ENCODE measurements at places on chromosomes 4 and X. TPM values are rescaled to one million over a fixed set of nuclear protein-coding genes. Genes with fewer than 3 reads are reported as not detected.

Gene CLNK
- not detected for total RNA-seq

Gene TCP11X2
- not detected for total RNA-seq

Gene SLC4A4
- total RNA-seq = 0.14 TPM

Gene BEND2
- total RNA-seq = not detected

Gene SORBS2
- 6.3 TPM for total RNA-seq

Gene WFS1
- total RNA-seq = 18.6 TPM

Gene TRAM1L1
- total RNA-seq = 1.9 TPM

Gene SCML1
- total RNA-seq = 5.8 TPM

Gene CXCL3
- total RNA-seq = 2.2 TPM

Gene PDCL2
- not detected for total RNA-seq

Gene RPS6KA6
- total RNA-seq = 3.8 TPM

Gene MAGEA1
- not detected for total RNA-seq

Gene AMER1
- total RNA-seq = 2.8 TPM
